T1000 (cell line): ENCODE measurements at places on chromosomes 13 and 19.

GRCh38 chr19:44912854-44913253, 1.6 kb upstream of the APOC1 start:
- no peak for DNase-seq

DNA sequence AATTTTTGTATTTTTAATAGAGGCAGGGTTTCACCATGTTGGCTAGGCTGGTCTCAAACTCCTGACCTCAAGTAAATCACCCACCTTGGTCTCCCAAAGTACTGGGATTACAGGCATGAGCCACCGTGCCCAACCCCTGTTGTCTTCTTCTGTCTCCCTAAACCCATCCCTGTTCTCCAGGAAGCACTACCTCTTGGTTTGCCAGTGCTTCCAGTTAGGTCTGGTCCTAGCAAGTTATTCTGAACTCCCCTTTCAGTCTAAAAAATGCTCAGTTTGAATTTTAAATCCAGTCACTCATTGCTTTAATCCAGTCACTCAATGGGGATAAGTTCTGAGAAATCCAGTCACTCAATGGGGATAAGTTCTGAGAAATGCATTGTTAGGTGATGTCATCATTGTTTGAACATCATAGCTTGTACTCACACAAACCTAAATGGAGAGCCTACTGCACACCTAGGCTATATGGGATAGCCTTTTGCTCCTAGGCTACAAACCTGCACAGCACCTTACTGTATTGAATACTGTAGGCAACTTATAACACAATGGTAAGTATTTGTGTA, 8.0 kb upstream of the ATP4A start:
- DNase-seq = no peak

DNA sequence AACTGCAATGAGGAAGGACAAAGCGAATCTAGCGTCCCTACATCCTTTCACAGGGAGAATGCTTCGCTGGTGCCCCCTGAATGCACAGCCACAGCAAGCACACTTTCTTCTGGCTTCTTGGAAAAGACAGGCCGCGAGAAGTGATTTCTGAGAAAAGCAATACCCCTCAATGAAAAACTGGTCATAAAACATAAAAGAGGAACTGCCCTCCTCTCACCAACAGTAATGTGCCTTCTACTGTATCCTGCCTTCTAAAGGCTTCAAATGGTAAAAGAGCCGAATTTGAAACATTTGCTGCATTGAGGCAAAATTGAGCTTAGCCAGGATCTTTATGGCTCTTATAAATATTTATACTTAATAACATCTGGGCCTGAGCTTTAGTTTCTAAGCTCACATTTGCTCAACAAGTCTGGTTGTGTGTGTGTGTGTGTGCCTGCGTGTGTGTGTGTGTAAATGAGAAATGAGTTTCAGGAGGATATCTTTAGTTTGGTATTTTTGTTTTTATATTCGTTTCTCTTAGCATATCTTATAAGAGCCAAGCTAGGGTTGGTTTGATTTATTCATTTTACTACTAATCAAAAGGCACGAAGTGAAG, 246.1 kb upstream of the MAB21L1 start:
- no peak for DNase-seq

GRCh38 chr19:38784224-38784623, 4.8 kb upstream of the LGALS7B start:
- DNase-seq = no peak
